ENCODE measurements at places on chromosomes 3 and 15.

DNA sequence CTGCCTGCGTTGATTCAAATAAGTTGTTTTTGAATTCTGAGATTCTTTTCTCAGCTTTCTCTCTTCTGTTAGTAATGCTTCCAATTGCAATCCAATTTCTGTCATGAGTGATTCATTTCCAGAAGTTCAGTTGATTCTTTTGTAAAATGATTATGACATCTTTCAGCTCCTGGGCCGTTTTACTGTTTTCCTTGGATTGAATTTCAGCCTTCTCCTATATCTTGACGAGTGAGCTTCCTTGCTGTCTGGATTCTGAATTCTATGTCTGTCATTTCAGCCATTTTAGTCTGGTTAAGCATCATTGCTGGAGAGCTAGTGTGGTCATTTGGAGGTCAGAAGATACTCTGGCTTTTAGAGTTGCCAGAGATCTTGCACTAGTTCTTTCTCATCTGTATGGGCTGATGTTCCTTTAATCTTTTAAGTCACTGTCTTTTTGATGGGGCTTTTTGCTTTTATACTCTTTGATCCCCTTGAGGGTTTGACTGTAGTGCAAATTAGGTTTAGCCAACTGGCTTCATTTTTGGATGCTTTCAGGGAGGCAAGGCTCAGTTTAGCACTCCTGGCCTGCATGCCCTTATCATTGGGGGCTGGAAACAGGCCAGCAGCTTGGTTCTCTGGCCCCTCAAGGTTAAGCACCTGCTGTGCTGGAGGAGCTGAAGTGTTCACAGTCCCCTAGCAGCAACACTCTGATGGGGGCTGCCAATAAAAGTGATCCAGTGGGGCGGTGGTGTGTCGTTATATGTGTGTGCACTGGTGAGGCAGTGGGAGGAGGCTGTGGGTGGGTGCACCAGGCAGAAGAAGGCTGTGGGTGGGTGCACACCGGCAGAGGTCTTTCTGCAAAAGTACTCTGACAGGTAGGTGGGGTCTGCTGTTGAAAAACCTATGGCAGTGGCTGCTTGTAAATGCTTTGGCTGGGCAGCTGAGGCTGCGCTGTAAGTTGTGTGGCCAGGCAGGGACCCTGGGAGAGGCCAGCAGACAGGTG lies 51.2 kb downstream of the MCTP2 start:
- no peak for DNase-seq

DNA sequence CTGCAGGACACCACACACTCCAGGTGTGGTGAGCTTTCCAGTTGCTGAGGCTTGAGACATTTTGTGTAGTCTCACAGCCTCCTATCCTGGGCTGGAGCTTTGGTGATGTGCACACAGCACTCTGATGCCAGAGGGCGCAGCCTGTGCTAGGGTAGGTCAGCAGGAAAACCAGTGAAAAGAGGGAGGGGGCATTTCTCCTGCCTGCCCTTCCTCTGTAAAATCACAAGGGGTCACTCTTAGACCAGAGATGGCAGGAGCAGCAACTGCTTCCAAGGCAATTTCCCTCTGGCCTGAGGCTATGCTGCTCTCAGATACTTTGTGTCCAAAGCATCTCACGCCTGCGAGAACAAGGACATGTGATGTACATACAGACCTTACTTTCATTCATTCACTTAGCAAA lies 16.5 kb upstream of the MUSTN1 start:
- peak; percentile 19 for DNase-seq

- DNase-seq = no peak
Observed at GRCh38 chr3:44242721-44243120, 1.0 kb downstream of the TOPAZ1 start.

DNA sequence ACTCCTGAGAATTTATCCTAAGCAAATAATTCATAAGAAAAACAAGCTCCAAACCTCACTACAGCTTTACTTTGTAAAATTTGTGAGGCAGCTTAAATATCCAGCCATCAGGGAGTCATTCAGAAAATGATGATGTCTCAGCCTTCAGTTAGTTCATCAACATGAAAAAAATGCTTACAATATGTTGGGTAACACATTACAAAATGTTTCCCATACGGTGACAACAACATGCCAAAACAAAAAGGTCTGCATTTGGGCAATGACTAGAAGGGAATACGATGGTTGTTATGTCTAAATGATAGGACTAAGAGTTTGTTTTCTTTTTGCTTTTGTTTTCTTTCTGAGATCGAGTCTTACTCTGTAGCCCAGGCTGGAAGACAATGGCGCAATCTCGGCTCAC lies 47.0 kb upstream of the CFAP161 start:
- DNase-seq = peak; percentile 27

DNA sequence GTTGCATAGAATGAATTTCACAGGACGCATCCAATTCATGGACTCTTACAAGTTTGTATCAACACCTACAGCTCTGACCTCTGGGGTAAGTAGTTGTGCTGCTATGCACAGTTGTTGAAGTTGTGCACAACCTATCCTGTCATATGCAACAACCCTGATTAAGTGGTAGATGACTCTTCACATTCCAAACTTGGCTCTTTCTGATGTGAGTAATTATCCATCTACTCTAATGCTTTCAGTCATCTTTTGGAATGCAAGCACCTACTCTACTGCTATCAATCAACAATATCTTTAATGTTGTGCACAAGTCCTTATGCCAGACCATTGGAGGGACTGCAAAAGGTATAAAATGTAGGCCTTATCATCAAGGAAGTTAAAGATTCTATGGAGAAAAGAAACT lies 921.4 kb downstream of the MCTP2 start:
- no peak for DNase-seq

DNA sequence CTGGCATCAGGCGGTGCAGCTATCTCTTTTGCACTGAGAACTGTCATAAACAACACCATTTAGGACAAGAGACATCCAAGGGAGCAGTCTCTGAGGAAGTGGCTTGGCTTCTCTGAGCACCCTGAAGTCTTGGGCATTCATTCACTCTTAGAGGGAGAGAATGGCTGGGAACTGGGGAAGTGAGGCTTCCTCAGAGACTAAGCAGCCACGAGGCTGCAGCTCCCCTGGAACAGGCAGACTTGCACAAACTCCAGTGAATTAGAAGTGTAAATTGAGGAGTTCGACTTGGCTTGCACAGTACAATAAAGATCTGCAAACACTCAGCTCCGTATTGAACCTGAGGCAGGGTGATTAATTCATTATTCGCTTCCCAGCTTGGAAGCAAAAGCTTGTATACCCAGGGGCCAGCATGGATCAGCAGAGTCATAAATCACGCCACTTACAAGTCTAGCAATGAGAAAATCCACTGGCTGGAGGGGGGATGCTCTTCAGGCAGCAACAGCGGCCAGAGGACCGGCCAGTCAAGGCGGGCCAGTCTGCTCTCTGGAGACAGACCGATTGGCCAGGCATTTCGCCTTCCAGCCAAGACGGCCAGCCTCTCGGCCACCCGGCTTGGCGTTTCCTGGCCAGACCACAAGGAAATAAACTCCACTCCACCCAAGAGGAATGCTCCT lies 118.8 kb upstream of the ADPGK start:
- DNase-seq = peak; percentile 65

GRCh38 chr3:27171113-27171512 lies 198.1 kb downstream of the NEK10 start:
- no peak for DNase-seq

DNA sequence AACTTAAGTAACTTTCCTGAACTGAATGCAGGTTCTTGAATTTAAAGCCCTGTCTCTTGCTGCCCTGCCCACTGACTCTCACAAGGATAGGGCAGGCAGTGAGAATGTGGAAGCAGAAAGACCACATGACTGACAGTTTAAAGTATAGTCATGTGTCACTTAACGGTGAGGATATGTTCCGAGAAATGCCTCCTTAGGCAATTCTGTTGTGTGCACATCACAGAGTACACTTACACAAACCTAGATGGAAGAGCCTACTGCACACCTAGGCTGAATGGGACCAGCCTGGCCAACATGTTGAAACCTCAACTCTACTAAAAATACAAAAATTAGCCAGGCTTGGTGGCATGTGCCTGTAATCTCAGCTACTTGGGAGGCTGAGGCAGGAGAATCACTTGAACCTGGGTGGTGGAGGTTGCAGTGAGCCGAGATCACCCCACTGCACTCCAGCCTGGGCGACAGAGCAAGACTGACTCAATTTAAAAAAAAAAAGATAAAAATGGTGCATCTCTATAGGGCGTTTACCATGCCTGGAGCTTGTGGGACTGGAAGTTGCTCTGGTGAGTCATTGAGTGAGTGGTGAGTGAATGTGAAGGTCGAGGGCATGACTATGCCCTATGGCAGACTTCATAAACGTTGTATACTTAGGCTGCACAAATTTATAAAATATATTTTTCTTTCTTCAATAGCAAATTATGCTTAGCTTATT lies 18.9 kb upstream of the COPG1 start:
- DNase-seq = peak; percentile 80

DNA sequence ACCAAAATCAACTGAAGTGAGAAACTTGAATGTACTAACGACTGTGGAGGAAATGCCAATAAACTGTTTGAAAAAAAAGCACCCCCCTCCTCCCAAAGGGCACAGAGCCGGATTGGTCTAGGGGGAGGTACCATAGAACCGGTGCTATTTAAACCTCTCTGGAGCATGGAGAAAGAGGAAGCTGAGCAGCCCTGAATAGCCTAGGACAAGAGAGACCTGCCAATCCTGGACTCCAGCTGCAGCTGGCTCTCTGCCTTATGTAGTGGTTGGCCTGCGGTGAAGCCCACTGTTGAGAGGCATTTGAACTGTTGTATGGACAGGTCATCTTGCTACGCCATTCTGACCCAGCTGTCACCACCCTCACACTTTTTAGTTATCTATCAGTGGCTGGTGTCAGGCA lies 1.5 kb upstream of the SH3GL3 start:
- DNase-seq = no peak

- no peak for DNase-seq
Observed at GRCh38 chr15:94582368-94582767, 351.0 kb downstream of the MCTP2 start.

DNA sequence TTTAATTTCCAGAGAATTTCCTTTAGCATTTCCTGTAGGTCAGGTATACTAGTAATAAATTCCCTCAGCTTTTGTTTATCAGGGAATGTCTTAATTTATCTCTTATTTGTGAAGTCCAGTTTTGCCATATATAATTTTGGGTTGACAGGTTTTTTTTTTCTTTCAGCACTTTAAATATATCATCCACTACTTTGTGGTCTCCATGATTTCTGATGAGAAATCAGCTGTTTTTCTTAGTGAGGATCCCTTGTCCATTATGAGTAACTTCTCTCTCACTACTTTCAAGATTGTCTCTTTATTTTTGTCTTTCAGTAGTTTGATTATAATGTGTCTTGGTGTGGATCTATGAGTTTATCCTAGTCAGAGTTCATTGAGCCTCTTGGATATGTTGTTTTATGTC lies 105.7 kb downstream of the LRRC49 start:
- no peak for DNase-seq

- no peak for DNase-seq
Observed at GRCh38 chr15:68626739-68627138, 47.9 kb downstream of the CORO2B start.
